ENCODE measurements at places on chromosomes 13 and 19.

DNA sequence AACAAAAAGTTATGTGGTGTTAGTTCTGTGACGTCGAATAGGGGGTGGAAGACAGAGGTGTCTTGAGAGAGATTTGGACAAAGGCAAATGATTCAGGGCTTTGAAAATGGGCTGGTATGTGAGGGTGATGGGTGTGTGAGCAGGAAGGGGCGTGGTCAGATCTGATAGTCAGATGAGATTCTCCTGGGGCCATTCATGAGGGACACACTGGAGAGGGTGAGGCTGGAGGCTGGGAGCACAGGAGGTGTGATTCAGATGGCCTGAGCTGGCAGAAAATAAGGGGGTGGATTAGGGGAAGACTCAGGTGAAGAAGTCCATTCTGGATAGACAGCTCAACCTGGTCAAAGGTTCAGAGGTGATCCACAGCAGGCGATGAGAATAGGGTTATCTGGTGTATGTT lies 28.0 kb downstream of the CYP4F22 start:
- DNase-seq = no peak

GRCh38 chr13:98798849-98799645 lies 46.6 kb upstream of the SLC15A1 start:
- DNase-seq = no peak

- no peak for DNase-seq
Measured at GRCh38 chr19:53864308-53864836, 3.3 kb upstream of the MYADM start.

GRCh38 chr19:52665027-52665426 lies 26.9 kb upstream of the ZNF83 start:
- DNase-seq = no peak

DNA sequence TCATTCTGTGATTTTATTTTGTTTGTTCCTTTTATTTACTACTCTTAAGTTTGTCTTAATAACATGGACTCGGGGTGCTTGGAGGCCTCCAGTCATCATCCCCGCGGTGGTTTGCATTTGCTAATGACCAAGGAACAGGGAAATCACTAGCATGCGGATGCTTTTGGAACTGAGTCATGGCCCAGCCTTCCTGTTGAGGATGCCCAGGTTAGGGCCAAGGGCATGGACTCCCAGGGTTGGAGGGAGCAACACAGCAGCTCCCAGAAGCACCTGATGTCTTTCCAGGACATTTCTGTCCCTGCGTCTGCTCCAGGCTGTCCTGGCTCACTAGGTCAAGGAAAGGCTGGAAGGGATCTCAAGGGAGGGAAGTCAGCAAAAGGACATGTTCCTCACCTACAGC lies 423.7 kb upstream of the TSHZ3 start:
- DNase-seq = no peak

DNA sequence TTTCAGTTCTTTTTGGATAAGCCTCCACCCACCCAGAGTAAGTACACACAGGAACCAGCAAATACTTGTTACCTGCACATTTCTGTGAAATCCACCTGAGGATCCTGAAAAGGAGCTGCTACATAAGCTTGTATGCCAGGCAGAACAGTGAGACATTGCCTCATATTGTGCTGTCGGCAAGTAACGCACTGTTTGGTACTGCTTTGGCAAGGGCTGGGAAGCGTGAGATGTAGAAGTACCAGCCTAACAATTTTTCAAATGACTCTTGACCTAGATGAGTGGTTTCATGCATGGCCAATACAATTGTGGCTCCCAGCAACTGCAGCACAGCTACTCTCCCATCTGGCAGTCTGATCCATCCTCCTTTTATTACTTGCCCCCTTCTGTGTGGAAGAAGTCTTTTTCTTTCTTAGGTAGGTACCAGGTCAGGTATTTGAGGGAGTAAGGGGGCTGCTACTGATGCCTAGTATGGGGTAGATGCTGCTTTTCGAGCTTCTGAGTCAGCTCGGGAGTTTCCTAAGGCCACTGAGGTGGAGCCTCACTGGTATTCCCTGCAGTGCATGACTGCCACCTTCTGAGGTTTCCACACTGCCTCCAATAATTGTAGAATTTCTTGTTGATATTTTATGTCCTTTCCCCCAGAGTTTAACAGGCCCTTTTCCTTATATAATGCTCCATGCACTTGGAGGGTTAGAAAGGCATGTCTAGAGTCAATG lies 52.2 kb downstream of the ZNF737 start:
- no peak for DNase-seq

GRCh38 chr13:113448885-113449692 lies 4.2 kb downstream of the ADPRHL1 start:
- peak; percentile 82 for DNase-seq

- DNase-seq = no peak
Measured at GRCh38 chr19:30719999-30720345, 347.8 kb downstream of the ZNF536 start.

DNA sequence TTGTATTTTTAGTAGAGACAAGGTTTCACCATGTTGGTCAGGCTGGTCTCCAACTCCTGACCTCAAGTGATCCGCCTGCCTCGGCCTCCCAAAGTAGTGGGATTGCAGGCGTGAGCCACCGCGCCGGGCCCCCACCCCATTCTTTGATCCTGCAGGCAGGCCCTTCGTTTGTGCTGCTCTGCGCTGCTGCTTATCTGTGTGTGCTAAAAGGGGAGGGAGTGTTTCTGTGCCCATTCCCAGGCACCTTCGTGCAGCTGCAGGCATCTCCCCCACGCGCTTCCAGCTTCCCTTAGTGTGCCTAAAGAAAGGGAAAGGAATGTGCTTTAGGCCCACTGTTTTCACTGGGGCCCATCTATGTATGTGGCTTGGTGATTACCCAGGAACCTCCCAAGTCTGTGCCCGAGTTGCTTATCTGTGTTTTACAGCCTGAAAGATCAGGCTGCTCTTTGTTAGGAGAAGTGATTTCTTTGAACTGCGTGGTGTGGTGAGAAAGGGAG lies 27.2 kb downstream of the EPN1 start:
- DNase-seq = no peak

GRCh38 chr13:113607889-113608635 lies 23.5 kb downstream of the TFDP1 start:
- no peak for DNase-seq

DNA sequence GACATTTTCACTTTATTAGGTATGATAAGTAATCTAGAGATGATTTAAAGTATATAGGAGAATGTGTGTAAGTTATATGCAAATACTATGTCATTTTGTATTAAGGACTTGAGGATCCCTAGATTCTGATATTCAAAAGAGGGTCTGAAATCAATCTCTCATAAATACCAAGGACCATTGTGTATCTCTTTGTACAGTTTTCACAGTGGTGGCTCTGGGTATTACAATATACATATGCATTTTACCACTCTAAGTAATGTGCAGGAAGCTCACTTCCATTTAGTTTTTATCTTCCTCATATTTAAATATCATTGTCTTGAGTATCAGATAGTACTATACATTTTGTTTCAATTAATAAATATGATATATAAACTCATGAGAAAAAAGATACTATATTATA lies 862.6 kb upstream of the PCDH20 start:
- DNase-seq = no peak

DNA sequence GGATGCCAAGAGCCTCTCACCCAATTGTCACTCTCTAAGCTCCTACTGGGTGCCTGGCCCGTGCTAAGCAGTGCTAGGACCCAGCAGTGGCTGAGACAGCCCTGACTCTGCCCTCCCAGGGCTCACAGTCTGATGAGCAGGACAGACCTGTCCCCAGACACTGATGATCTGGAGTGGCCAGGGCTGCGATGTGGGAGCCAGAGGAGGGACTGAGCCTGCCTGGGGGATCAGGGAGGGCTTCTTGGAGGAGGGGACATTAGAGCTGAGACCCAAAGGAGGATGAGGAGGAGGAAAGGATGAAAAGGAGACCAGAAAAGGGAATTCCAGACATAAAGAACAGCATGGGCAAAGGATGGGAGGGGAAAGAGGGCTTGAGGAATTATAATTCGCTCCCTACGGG lies 6.6 kb downstream of the ERCC1 start:
- DNase-seq = no peak

DNA sequence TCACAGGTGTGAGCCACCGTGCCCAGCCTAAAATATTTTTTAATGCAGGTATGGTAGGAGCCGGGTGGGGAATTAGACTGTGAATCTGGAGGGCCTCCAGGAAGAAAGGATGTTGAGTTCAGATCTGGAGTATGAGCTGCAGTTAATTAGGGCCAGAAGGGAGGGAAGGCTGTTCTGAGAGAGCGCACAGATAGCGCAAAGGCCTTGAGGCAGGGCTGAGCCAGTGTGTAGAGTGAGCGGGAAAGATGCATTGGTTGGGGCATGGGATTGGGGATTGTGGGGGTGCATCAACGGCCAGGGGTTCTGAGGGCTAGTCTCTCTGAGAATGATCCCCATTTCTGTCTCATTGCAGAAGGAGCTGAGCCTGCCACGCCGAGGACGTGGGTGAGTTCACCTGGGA lies 9.7 kb downstream of the MAST3 start:
- DNase-seq = no peak

DNA sequence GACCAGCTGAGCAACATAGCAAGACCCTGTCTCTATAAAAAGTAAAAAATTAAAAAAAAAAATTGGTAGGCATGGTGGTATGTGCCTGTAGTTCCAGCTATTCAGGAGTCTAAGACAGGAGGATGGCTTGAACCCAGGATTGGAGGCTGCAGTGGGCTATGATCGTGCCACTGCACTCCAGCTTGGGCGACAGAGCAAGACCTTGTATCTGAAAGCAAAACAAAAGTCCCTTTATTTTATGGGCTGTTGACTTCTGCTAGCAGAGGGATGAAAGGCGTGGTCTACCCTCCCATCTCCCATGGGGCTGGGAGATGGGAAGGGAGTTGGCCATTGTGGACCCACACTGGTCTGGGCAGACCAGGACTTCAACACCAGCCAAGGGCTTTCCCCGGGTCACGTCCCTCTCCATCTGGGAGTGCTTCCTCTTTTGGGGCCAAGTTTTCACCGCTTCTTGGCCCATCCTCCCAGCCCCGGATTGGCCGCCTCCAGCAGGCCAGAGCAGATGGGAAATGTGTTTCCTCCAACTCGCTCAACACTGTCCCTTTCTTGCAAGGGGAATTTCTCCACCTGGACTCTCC lies 2.2 kb upstream of the TNFSF9 start:
- DNase-seq = no peak

- DNase-seq = no peak
Measured at GRCh38 chr13:48232420-48233045, 473 bp upstream of the ITM2B start.

- peak; percentile 19 for DNase-seq
Measured at GRCh38 chr13:64471916-64472315, 2758.2 kb downstream of the PCDH9 start.

DNA sequence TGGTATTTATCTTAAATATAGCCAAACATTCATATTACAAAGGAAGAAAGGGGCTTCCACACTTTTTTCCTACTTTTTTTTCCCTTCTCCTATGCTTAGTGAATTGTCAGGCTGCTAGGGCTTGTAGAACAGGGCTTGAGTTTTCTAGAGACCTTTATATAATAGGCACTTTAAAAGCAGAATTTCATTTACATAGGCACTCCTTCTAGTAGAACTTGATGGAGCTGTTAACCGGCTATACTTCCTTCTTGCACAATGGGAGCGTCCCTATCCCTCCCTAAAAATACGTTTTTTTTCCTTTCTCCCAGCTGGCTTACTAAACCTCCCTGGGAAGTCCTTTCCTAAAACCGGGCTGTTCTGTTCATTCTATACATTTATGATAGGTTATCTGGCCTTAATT lies 1.1 kb downstream of the TRIM13 start:
- DNase-seq = no peak

- DNase-seq = no peak
Measured at GRCh38 chr13:91708558-91708957, 310.1 kb downstream of the GPC5 start.

- no peak for DNase-seq
Measured at GRCh38 chr19:11624069-11624463, 26.8 kb downstream of the ZNF627 start.

- DNase-seq = no peak
Measured at GRCh38 chr19:29529646-29530539, 4.1 kb downstream of the VSTM2B start.

- DNase-seq = no peak
Measured at GRCh38 chr19:51185069-51185867, 39.6 kb upstream of the CD33 start.

- DNase-seq = no peak
Measured at GRCh38 chr19:44856421-44857083, 10.5 kb downstream of the NECTIN2 start.

Data from NCI-H2081 treated with DMSO at 0.1 percent for 48 hours (cell line).